ENCODE measurements at places on chromosomes 5 and 9. TPM values are rescaled to one million over a fixed set of nuclear protein-coding genes. Genes with fewer than 3 reads are reported as not detected.
A peak's percentile ranks its signal among the peaks of the same experiment; 100 is the strongest.

The FAM151B gene
- total RNA-seq: 2.5 TPM

DNA sequence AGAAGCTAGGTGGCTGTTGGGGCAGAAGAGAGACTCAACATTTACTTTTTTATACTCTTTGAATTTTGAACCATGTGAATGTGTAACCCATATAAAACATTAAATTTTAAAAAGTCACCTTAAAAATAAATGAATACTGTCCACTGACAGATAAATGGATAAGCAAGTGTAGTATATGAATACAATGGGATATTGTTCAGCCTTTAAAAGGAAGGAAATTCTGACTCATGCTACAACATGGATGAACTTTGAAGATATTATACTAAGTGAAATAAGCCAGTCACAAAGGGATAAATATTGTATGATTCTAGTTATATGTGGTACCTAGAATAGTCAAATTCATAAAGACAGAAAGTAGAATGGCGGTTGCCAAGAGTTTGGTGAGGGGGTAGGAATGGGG is 113.9 kb downstream of the TMEM174 start:
- DNase-seq: no peak

GRCh38 chr5:96680759-96681470 is 18.7 kb downstream of the CAST start:
- DNase-seq: no peak

The NMUR2 gene
- not detected for total RNA-seq

- DNase-seq: no peak
Measured at GRCh38 chr9:34378376-34379060, 1.8 kb upstream of the MYORG start.

GRCh38 chr9:91429501-91429900 is 5.9 kb upstream of the NFIL3 start:
- no peak for DNase-seq

- peak; percentile 71 for DNase-seq
Measured at GRCh38 chr9:78296201-78296892, 578 bp upstream of the PSAT1 start.

- DNase-seq: no peak
Measured at GRCh38 chr9:92292338-92293074, 991 bp downstream of the IARS1 start.

- no peak for DNase-seq
Measured at GRCh38 chr5:82129723-82130285, 148.3 kb downstream of the RPS23 start.

DNA sequence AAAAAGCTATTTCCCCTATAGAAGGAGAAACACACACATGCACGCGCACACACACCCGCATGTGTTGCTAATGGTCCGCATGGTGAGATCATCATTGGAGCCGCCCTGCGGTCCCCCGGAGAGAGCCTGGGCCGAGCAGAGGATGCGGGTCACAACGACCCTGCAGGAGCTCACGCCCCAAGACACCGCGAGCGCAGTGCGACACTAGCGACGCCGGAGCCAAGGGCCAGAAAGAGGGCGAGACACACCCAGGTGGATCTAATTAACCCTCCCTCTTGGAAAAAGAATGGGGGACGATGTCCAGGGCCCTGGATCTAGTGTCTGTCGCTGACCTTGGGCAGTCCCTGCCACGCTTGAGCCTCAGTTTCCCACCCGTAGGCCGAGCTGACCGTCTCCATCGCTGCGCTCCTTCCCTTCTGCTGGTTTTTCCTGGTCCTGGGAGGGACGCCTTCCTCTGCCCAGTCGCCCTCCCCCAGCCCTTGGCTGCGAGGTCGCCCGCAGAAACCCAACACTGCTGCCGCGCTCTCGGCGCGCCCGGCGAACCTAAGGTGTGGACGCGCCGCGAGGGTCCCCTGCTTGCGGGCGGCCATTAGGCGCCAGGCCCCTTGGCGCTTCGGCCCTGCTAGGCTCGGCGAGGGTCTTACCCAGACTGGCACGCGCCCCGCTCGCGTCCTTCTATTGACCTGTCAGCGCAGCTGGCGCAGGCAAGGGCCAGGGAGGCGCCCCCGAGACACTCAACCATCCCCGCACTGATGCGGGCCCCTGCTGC is 47.5 kb upstream of the RNF20 start:
- no peak for DNase-seq

GRCh38 chr9:89149726-89150125 is 28.9 kb downstream of the SHC3 start:
- DNase-seq: no peak

- no peak for DNase-seq
Measured at GRCh38 chr5:124278636-124279035, 467.8 kb downstream of the ZNF608 start.

- DNase-seq: no peak
Measured at GRCh38 chr5:148910686-148911361, 84.4 kb downstream of the ADRB2 start.

DNA sequence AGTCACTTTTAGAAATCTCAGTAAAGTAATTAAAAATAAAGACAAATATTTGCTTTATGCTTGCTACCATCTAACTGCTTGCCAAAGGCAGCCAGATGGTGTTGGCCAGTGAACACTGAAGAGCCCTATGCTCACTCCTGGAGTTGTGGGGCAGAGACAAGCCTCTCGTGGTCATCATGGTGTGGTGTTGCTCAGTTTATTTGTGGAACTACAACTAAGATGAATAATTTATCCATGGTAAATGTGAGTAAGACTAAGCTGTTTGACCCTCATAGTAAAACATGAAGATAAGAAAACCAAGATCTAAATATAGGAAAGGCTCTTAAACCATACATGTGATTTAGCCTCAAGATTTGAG is 100.7 kb downstream of the PDE8B start:
- no peak for DNase-seq

DNA sequence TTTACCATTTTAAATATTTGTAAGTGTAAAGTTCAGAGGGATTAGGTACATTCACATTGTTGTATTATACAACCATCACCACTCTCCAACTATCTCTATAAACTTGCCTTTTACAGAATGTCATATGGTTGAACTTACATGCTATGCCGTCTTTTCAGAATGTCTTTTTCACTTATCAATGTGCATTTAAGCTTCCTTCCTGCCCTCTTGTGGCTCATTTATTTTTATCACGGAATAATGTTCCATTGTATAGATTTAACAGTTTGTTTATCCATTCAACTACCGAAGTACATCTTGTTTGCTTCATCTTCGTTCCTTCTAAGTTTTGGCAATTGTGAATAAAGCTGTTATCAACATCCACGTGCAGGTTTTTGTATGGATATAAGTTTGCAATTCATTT is 133.3 kb upstream of the C6 start:
- DNase-seq: no peak

- no peak for DNase-seq
Measured at GRCh38 chr5:53987101-53987500, 323.3 kb downstream of the ARL15 start.

- no peak for DNase-seq
Measured at GRCh38 chr9:114369216-114370130, 18.3 kb downstream of the AKNA start.

GRCh38 chr9:27310582-27310981 is 13.6 kb upstream of the EQTN start:
- DNase-seq: no peak

Measured in sigmoid colon (tissue), 7 donors.